Suppressor macrophage (primary cell): ENCODE measurements at places on chromosomes 2 and 18.

- DNase-seq: no peak
Observed at GRCh38 chr2:98382739-98383138, 36.5 kb downstream of the CNGA3 start.

DNA sequence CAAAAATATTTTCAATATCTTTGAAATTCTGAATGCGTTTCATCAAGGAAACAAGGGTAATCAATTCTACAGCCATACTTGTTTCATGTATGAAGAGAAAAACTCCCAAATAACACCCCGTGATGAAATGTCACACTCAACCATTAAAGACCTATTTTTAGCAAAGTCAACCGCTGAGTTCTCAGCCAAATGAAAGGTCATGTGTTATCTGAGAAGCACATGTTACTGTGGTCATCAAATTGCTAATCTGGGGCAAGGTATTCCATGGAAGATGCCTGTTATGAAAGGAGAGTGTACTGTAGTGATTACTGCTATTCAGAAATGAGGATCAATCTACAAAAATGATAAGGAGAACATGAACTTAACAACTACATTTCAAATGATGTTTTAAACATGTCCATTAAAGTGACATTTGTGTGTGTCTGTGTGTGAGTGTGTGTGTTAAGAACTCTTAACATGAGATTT, 126.7 kb downstream of the BCL2 start:
- peak; percentile 85 for DNase-seq

DNA sequence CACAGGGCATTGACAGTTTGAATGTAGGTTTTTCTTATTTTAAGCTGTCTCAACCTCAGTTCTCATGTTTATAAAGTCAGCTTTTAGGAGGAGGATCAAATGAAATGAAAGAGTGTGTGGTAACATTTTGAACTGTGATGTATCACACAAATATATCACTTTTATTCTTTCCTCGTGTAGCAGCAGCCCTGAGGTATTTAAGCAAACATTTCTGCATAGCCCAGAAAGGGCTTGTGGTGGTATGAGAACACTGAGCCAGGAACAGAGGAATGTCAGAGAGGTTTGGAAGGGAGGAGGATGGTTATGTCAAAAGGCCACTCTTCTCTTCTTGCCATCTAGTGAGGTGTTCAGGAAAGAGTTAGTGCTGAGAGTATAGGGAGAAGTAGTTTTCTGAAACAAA, 150.2 kb downstream of the PARD3B start:
- DNase-seq: no peak

DNA sequence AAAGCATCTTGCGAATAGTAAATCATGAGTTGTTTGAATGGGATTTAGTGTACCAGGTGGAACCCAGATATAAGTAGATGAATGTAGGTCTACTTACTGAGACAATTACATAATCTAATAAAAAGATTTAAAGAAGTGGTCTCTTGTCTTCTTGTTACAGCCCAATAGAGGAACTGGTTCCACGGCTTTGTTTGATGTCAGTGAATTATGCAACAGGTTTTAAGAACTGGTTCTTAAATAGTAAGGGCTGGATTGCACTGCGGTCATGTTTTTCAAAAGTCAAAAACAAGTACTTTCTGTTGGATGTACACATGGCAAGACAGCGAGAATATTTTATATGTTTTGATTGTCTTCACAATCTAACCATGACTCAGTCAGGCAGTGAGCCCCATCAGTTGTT, 15.4 kb upstream of the SLC9A2 start:
- DNase-seq: peak; percentile 87

DNA sequence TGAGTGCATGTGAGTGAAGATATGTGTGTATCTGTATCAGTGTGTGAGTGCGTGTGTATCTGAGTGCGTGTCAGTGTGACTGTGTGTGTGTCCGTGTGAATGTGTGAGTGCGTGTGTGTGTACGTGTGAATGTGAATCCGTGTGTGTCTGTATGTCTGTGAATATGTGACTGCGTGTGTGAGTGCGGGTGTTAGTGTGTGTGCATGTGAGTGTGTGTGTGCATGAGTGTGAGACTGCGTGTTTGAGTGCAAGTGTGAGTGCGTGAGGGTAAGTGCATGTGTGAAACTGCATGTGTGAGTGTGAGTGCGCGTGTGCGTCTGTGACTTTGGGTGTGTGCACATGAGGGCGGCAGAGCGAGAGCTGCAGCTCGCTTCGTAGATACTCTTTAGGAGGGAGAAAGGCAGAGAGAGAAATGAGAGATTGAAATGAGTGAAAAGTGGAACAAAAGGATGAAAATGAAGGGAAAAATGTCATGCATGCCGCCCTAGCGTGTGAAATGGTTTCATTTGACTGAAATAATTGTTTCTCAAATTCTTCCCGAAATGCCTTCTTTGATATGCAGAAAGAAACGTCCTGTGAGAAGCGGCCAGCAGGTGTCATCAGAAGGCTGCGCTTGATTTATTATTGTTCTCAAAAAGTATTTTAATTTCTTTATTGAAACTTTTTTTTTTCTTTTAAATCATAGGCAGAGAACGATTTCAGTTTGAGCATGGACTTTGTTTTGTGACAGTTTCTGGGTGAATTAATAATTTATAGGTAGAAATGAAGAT, 25.6 kb downstream of the ZNF407 start:
- no peak for DNase-seq

GRCh38 chr18:32257084-32257785, 67.4 kb downstream of the MEP1B start:
- DNase-seq: peak; percentile 63

DNA sequence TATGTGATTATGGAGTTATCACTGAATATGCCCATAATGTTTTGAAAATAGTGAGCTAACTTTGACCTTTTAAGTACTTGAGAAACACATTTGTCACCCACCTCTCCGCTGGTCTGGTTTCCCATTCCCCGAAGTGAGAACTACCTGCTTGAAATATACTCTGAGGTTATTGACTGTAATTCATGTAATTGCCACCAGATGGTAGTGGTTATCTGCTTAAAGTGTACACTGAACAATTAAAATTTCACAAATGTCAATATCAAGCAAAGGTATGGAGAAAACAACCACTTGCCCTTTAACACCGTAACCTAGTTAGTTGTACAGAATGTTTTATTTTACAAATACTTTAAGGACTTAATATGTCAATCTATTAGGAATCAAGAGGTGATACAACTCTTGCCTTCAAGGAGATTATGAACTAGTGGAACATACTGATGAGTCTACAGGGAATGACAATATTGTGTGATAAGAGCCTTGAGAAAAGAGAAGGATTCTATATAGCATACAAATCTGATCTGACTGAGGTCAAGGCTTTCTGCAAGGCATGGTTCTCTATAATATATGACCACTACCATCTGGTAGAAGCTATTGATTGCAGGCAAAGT, 316.8 kb upstream of the KCNH7 start:
- peak; percentile 31 for DNase-seq

DNA sequence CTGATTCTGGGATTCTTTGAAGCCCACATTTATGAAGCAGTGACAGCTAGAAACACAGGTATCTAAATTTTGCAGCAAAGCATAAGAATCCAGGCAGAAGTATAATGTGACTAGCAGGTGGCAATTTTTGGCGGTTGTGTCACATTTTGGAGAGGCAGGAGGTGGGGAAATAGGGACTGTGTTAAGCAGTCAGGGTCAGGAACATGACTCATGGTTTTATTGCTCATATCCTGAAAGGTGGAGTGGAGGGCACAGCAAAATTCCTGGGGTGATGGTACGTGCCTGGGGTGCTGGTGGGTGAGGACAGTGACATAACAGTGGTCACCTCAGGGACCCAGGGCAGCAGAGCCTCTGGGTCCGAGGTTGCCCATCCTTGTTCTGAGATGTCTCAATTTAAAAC, 63.5 kb upstream of the TTN start:
- no peak for DNase-seq

GRCh38 chr2:104538077-104538476, 315.8 kb upstream of the POU3F3 start:
- DNase-seq: no peak

- no peak for DNase-seq
Observed at GRCh38 chr2:222866358-222866960, 5.6 kb downstream of the ACSL3 start.

GRCh38 chr18:59343926-59344325, 15.1 kb downstream of the LMAN1 start:
- no peak for DNase-seq

DNA sequence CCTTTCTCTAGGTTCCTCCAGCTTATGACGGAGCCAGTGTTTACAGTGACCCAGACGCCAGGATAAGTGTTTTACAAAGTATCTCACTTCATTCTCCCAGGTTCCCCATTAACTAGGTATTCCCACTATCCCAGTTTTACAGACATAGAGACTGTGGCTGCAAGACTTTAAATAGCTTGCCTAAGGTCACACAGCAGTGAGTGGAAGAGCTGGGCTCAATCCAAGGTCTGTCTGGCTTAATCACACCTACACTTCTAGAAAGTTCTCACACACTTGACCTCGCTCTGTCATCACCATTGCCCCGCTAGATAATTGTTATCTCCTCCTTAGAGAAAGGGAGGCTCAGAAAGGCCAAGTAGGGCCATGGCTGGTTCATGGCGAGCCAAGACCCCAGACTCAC, 110.2 kb downstream of the ANTXR1 start:
- DNase-seq: no peak

- no peak for DNase-seq
Observed at GRCh38 chr2:20450201-20450999, 3.5 kb downstream of the RHOB start.

DNA sequence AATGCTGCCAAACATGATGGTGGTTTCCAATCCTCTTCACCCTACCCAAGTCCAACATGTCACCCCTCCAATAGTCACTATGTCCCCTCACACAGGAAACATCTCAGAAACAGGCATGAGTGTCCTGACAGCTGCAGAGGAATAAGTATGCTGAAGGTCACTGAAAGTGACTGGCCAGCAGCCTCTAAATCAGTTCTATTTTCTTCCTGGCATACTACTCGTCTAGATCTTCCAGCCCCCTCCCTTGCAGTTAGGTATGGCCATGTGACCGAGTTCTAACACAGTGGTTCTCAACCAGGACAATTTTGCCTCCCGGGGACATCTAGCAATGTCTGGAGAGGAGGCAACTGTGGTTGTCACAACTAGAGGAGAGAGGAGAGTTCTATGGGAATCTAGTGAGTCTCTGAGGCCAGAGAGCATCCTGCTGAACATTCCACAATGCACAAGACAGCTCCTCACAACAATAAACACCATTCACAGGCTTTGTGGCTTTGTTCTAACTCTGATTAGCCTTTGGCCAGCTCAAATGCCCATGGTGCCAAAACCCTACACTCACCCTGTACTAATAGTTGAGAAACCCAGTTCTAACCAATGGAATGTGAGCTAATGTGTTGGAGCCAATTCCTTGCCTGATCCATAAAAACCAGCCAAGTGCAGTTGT, 12.6 kb upstream of the ID2 start:
- no peak for DNase-seq

DNA sequence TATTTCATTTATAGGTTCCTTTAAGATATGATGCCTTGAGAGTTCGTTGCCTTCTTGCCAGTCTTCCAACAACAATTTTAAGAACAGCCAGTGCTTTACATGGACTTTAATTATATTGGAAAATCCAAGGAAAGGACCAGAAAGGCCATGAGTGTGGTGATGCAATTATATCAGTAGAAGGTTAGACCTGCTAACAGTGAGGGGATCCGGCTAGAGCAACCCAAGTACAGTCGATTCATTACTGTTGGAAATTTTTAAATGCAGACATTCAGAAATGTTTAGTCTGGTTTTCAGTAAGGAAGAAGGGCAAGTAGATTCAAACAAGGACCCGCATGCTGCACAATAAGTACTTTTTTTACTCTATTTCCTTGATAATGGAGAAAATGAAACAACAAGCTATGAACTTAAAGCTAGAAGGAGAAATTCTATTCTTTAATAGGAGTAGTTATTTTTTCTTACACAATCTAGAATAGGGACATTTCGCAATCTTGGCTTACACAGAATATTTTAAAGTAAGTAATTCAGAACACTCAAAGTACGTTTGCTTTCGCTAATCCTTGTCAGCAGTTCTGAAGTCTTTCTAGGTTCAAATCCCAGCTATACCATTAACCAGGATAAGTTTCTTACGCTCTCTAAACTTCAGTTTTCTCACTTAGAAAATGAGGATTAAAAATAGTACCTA, 405.5 kb downstream of the MEIS1 start:
- DNase-seq: no peak

DNA sequence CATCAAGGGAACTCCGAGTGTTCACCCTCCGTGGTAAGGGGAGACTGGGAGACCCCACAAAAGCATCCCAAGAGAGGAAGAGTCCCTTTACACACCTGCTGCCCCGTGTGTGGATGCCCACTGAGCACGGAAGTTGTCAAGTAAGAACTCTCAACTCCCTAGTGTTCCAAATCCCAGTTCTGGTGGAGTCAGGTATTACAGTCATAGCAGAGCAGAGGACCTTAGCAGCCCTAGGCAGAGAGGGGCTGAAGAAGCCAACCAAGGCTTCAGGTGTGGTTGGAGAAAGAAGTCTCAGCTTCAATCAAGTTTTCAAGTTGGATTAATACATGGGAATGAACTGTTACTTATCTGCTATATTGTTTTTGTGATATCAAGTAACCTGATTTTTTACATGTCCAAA, 512.5 kb downstream of the RNF144A start:
- DNase-seq: no peak

DNA sequence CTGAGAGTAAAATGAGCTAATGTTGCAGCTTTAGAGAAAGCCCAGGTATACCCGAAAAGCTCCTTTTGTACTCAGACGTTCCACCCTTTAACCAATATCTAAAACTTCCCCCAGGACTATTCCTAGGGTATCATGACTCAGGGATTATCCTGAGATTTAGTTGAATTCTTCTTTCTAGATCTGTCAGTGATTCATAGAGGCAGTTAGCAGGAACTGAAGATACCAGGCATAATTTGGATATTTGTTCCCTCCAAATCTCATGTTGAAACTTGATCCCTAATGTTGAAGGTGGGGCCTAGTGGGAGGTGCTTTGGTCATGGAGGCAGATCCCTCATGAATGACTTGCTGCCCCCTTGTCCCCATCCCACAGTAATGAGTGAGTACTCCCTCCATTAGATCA, 161.2 kb upstream of the LRP1B start:
- DNase-seq: no peak

GRCh38 chr2:72989770-72990556, 72.6 kb downstream of the EMX1 start:
- DNase-seq: no peak

GRCh38 chr18:74604361-74604760, 6.7 kb downstream of the ZNF407 start:
- no peak for DNase-seq

- DNase-seq: no peak
Observed at GRCh38 chr2:99935662-99936061, 206.7 kb downstream of the AFF3 start.

GRCh38 chr2:132904142-132904842, 234.3 kb upstream of the LYPD1 start:
- DNase-seq: no peak

GRCh38 chr2:31213601-31214443, 3.5 kb downstream of the CAPN14 start:
- DNase-seq: peak; percentile 22

DNA sequence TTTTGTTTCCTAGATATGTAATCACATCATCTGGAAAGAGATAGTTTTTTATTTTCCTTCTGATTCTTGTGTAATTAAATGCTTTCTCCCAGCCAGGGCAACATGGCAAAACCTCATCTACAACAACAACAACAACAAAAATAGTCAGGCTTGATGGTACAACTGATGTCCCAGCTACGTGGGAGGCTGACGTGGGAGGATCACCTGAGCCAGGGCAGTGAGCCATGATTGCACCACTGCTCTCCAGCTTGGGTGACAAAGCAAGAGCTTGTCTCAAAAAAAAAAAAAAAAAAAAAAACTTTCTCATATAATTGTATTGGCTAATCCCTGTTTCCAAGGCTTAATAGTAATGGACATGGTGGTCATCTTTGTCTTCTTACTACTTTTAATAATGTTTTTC, 26.4 kb upstream of the PGAP1 start:
- DNase-seq: peak; percentile 79
